ENCODE measurements at places on chromosomes 5 and 9.

DNA sequence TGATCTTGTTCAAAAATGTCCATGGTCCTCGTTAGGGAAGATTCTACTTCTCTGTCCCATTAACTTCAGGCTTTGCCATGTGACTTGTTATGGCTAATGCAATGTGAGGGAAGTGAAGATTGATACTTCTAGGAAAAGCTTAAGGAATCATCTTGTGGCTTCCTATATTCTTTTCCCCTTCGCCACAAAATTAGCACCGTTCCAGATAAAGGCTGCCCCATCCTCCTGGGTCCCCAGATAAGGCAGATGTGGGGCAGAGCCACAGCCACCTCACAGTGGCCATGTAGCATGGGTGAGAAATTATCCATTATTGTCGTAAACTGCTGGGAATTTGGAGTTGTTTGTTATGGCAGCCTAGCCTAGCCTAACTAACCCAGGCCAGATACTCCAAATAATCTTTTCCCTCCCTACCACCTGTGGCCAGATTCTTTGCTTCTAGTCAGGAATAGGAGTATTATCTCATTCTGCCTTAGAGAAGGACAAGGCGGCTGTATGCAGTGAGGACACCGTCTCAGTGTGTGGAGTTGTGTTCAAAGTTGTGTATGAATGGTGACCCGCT is 31.9 kb upstream of the BOD1 start:
- no peak for DNase-seq

GRCh38 chr5:9467199-9468059 is 78.4 kb downstream of the SEMA5A start:
- DNase-seq = no peak

GRCh38 chr5:38207343-38207742 is 51.0 kb upstream of the EGFLAM start:
- no peak for DNase-seq

DNA sequence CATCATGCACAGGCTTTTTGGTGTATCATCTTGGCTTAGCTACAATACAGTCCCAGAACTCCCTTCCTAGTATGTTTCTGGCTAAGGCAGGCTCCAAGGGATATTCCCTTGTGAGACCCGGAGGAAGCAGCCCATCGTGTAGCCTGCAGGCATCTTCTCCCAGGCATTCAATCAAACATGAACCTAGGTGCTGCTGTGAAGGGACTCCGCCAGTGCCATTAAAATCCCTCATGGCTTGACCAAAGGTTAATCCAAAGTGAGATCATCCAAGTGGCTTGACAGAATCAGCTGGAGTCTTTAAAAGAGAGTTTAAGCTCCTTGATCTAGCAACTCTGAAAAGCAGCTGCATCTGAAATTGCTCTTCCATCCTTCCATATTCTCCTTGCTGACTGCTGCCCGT is 333.9 kb downstream of the DIRAS2 start:
- no peak for DNase-seq

GRCh38 chr5:124114911-124115310 is 602.9 kb downstream of the CSNK1G3 start:
- no peak for DNase-seq

GRCh38 chr5:150589862-150590601 is 50.4 kb upstream of the SYNPO start:
- DNase-seq = no peak

Data from hippocampal formation (tissue), 2 donors.